ENCODE measurements at places on chromosomes 1 and 21.

- DNase-seq, result no peak
Measured at GRCh38 chr1:227792216-227793078, 23.0 kb upstream of the PRSS38 start.

- no peak for DNase-seq
Measured at GRCh38 chr1:109341944-109342930, 35.4 kb upstream of the MYBPHL start.

DNA sequence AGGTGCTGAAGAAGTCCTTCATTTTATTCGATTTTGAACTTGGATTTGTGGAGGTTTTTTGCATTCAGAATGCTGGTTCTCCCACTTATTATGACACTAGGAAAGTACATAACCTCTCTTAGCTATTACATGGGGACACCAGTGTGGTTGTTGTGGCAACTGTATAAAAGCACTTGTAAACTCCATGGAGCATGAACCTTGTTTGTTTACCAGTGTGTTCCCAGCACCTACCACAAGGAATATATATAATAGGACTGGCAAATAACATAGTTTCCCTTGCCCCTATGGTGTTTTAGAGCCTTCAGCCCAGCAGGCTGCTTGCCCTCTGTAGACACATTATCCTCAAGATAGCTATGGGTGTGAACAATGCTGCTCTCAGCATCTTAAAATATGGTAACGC lies 43.1 kb downstream of the RASSF5 start:
- DNase-seq, result peak; percentile 26

- no peak for DNase-seq
Measured at GRCh38 chr1:147491098-147491497, 50.2 kb upstream of the BCL9 start.

DNA sequence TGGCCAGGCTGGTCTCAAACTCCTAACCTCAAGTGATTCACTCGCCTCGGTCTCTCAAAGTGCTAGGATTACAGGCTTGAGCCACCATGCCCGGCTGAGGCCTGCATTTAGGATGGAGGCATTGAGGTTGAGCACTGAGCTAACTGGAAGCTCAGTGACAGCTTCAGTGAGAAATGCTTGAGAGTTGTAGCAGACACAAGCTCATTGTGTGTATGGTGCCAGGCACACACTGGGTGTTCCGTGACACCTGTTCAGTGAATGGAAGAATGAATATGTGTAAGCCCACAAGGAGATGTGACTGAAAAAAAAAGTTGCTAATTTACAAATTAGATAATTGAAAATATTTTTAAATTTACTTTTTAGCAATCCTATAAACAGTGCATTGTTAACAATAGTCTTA lies 21.8 kb downstream of the LURAP1 start:
- DNase-seq, result no peak

DNA sequence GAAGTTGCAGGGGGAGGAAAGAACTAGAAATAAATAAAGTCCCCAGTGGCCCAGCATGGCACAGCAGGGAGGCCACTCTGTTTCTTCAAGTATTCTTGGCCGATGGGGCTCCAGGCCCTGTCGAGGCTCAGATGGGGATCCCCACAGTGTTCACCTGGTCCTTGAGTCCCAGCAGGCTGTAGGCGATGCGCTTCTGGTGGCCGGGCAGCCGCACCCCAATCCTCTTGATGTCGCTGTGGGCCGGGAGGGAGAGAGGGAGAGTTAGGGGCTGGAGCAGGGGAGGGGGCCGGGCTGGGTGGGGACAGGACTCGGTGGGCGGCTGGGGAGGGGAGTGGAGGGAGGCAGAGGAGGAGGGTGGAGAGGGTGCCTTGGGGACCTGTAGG lies 30.8 kb downstream of the EPHA2 start:
- DNase-seq, result no peak

DNA sequence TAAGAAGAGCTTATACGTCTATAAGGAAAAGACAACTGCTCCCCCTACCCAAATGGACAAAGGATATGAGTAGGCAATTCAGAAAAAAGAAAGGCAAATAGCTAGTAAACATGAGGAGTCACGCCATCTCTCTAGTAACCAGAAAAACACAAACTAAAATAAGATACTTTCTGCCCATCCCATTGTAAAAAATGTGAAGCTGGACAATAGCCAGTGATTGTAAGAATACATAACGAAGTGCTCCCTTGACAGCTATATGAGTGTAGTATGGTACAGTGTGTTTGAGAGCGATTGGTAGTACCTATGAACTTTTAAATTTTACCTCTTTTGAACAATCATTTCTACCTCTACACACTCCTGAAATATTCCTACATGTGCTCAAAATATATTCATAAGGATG lies 7.5 kb upstream of the GJA8 start:
- DNase-seq, result no peak

DNA sequence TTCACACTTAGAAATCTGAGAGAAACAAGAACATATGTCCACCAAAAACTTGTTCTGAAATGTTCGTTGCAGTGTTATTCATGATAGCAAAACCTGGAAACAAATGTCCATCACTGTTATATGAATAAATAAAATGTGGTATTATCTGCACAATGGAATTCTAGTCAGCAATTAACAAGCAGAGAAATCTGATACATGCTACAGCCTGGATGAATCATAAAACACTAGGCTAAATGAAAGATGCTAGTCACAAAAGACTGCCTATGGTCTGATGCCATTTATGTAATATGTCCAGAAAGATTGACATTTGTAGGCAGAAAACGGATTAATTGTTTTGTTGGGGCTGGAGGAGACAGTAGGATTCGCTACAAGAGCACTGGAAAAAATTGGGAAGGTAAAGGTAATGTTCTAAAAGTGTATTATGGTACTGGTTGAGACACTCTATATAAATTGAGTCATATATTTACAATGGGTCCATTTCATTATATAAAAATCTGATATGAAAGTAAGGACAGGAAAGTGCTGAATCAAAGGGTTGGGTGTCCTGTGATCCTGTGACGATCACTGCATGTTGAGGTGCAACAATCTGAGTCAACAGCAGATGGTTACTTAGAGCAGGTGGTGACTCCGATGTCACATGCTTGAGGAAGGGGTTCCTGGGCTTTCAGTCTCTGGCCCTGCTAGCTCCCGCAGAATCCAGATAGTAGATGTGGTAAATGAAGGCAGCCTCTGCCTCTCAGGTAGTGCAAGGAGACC lies 102.1 kb upstream of the NBPF4 start:
- no peak for DNase-seq

GRCh38 chr1:43934101-43934985 lies 742 bp downstream of the ARTN start:
- peak; percentile 70 for DNase-seq

DNA sequence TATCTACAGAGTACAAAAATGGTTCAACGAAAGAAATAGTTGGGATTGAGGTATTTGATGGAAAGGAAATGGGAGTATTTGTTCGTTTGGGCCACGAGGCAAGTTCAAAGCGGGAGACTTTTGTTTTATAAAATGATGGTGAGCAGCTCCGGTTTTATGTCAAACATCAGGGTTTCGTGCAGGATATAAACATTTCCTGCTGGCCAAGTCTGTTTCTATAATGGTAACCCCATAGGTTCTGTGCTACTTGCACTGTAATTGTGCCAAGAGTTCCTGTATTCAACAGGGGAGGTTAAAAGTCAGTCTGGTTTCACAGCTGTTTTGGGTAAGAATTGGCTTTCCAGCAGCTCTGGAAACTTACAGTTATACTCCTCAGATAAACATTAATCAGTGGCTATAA lies 290.3 kb upstream of the NRIP1 start:
- DNase-seq, result no peak

DNA sequence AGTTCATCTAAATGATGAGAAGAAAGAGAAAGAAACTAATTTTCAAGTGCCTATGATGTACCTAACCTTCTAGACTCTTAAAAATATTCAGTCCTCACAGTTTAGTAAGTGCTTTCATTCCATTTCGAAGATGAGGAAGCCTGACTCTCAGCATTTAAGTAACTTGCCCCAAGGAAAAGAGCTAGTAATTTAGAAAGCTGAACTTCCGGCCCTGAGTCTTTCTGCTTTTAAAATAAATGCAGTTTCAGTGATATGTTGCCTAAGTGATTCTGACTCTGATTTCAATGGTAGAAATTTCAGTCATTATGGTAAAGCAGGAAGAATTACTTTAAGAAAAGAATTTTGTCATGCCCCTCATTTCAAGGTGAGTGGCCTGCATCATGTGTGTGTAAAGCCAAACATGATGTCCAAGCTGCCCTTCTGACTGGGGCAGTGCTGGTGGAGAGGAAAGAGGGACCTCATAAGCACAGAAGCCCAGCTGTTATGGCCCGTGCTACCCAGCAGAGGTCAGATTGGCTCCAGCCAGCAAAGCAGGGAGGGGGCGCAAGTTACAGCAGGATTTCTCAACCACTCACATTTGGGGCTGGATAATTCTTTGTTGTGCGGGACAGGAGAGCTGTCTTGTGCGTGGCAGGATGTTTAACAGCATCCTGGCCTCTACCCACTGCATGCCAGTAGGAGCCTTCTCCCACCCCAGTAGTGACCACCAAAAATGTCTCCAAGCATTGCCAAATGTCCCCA lies 10.7 kb downstream of the ATP1A4 start:
- no peak for DNase-seq

DNA sequence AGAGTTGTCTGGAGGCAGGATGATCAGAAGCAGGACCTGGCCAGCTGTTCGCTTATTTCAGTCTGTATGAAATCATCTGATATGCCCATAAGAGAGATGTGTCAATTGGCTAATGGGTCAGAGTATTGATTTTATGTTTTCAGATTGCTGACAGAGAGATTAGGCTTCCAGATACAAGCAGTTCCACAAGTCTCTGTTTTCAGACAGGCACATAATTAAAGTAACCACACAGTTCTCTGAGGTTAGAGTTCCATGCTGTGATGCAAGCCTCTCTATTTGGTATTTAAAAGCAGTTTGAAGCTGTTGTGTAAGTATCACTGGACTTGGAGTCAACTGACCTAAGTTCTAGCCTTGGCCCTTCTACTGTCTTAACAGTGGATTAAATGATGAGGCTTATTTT lies 50.1 kb downstream of the ATF6 start:
- DNase-seq, result no peak

DNA sequence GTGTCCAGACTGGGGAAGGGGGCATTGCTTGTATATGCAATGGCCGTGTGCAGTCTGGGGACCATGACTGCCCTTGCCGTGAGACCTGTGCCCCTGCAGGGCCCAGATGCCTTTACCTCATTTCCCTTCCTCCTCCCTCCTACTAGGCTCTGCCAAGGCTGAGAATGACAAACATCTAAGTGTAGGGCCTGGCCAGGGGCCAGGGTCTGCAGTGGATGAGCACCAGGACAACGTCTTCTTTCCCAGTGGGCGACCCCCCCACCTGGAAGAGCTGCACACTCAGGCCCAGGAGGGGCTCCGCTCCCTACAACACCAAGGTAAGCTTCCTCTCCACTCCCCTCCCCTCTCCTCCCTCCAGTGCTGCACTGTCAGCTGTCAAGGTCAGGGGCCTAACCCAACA lies 49.5 kb downstream of the YARS1 start:
- no peak for DNase-seq

DNA sequence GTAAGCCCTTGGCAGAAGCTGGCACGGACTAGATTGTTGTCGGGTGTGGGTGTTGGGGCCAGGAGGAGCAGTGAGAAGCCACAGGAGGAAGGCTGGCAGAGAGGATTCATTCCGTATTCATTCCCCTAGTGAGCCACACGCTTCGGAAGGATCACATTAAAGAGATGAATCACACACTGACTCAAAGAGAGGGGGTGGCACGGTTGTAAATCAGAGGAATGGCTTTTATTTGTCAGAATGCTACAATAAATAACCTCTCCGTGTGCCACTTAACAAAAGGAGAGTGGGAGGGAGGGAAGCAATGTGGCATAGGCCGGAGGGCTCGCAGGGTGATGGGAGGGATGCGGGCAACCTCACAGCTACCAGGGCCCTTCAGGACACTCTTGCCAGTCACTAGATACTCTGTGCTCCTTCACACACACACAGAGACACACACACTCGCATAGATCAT lies 135.5 kb downstream of the HIVEP3 start:
- DNase-seq, result peak; percentile 48

DNA sequence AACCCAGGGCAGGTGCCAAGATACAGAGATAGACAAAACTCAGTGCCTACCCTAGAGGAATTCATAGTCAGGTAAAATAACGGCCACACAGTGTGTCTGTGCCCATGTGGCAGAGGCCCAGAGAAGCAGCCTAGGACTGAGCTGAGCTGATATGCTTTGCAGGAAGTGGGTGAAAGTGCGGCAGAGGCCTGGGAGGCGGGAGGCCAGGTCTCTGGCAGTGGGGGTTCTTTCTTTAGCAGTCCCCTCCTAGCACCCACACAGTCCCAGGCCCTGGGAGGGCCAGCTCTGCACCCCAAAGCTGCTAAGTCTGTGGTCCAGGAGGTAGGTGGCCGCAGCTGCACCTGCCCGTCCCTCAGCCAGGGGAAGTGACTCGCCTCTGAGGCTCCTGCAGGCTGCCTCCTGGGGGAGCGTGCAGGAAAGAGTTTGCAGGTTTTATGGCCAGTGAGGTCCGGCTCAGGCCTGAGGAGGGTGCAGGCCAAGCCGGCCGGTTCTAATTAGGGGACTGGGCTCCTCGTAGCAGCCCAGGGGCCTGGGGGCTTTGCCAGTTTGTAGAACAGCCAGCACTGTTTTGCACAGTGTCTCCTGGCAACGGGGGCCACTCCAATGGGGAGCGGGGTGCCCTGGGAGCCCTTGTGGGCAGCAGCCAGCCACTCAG lies 107.9 kb downstream of the SPSB1 start:
- no peak for DNase-seq

DNA sequence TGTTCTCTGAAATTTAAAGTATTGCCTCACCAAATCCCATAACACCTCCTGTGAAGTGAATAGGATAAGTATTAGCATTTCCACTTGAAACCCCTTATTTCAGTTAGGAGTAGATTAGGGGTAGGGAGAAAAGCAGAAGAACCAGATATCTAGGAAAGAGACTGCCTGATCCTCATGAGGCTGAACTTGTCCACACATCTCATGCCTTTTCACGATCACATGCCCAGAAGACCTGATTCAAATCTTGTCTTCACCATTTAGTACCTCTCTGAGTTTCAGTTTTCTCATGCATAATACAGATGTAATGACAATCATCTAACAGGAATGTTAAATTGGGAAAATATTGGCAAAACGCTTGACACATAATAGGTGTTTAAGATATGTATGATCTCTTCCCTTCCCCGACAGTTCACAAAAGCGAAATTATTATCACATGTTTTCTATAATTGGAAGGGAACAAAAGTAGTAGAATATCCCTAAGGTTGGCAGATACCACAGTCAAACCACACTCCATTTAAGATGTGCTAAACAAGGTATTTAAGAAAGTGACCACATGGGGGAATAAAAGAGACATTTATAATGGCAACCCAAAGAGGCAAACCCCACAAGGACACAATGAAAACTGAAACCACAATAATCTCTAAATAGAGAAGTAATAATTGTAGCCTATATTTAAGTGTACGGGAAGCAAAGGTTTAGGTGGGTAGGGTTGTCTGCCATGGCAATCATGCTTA lies 25.2 kb downstream of the GFI1 start:
- DNase-seq, result no peak

GRCh38 chr1:44650159-44650831 lies 24.0 kb downstream of the TMEM53 start:
- DNase-seq, result peak; percentile 68

DNA sequence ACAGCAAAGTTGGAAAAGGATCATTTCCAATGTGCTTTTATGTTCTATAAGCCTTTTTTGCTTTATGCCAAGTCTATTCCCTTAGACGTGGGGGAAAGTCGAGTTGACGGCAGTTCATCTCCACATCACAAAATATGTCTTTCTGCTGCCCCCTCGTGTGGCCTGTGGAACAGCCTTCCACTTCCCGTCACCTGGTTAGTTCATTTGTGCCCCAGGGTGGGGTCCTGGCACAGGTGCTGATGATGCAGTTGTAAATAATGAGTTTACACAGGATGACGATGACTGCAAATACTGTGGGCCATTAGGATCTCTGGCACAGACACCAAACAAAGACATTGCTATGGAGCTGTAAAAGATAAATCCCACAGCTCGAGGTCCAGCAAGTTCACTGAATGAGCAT lies 10.0 kb upstream of the OTUD3 start:
- peak; percentile 90 for DNase-seq

Measured in NCI-H2081 (cell line).